Right atrium auricular region (tissue), 2 donors: ENCODE measurements at places on chromosomes 13 and 19.

GRCh38 chr13:112928020-112928971 is 40.7 kb upstream of the MCF2L start:
- DNase-seq = no peak

- no peak for DNase-seq
Measured at GRCh38 chr19:33100894-33101644, 20.1 kb downstream of the GPATCH1 start.

- DNase-seq = no peak
Measured at GRCh38 chr13:36882829-36883390, 37.1 kb downstream of the SMAD9 start.

GRCh38 chr13:111920306-111920931 is 146.5 kb upstream of the SOX1 start:
- no peak for DNase-seq

DNA sequence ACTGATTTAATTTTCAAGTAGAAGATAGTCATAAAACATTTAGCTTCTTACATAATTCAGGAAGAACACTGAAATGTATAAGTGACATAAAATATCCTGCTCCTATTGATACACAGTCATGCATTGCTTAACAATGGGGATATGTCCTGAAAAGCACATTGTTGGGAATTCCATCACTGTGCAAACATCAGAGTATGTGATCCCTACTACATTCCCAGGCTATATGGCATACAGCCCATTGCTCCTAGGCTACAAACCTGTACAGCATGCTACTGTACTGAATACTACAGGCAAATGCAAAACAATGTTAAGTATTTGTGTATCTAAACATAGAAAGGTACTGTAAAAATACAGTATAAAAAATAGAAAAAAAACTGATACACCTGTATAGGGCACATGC is 723.9 kb upstream of the ARGLU1 start:
- DNase-seq = no peak

- DNase-seq = no peak
Measured at GRCh38 chr13:69912630-69913029, 195.0 kb upstream of the ATXN8OS start.

DNA sequence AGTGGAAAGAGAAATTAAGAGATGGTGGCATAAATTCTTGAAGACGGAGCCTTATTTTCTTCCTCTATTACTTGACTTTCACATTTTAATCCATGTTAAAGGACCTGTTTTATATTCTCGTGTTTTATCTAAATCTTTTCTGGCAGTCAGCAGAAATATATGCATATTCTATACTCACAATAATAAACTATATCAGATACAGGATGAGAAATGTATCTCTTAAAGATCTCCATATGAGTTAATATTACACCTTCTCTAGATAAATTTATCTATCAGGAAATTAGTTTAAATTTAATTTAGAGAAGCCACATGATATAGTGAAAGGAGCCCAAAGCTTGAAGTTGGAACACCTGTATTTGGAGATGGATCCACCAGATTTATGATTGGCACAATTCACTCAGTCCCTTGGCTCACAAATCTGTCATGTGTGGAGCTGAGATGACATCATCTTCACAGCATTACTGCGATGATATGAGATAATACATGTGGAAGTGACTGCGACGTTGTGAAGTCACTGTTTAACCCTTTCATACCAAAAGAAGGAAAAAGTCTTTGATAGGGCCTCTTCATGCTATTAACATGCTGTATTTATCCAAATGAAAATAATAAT is 216.4 kb downstream of the FGF14 start:
- no peak for DNase-seq

GRCh38 chr13:92488249-92488852 is 738.3 kb upstream of the GPC6 start:
- DNase-seq = no peak

- no peak for DNase-seq
Measured at GRCh38 chr19:58325311-58326022, 1.3 kb upstream of the ZSCAN22 start.

DNA sequence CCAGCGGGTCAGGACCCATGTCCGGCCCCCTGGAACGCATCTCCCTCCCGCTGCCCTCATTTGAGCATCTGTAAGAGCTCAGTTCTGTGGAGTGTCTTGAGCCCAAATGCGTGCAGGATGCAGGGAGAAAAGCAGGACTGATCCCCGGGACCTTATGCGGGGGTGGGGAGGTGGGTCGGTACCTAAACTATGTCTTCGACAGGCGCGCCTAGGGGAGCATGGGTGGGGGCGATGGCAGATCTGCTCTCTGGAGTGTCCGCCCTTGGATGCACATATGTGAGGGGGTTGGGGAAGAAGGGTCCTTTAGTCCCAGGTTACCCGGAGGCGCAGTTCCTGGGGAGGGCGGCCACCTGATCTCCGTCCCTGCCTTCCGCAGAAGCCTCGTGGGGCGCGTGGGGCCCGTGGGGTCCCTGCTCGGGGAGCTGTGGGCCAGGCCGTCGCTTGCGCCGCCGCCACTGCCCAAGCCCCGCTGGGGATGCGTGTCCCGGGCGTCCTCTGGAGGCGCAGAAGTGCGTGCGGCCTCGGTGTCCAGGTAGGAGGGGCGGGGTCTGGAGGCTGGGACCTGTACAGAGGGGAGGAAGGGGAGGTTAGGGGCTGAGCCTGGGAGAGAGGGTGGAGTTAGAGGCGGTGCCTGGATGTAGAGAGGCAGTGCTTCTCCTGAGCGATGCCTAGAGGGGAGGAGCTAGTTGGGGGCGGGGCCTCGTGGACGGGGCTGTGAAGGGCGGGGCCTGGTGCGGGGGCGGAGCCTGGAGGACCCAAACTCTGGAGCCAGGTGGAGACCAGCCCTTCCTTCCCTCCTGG is 2.9 kb downstream of the CILP2 start:
- DNase-seq = no peak

DNA sequence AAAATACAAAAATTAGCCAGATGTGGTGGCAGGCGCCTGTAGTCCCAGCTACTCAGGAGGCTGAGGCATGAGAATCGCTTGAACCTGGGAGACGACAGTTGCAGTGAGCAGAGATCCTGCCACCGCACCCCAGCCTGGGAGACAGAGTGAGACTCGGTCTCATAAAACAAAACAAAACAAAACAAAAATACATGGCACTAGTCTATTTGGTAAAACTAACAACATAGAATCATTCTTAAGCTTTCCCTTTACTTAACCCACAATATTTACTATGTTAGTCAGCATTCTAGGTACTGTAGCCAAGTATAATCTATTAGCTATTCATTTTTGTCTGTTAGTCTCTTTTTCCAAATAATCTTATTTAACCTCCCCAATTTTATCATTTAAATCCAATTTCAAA is 1482.8 kb downstream of the SLITRK5 start:
- no peak for DNase-seq

- DNase-seq = no peak
Measured at GRCh38 chr19:41892173-41892902, 9.4 kb downstream of the ARHGEF1 start.

DNA sequence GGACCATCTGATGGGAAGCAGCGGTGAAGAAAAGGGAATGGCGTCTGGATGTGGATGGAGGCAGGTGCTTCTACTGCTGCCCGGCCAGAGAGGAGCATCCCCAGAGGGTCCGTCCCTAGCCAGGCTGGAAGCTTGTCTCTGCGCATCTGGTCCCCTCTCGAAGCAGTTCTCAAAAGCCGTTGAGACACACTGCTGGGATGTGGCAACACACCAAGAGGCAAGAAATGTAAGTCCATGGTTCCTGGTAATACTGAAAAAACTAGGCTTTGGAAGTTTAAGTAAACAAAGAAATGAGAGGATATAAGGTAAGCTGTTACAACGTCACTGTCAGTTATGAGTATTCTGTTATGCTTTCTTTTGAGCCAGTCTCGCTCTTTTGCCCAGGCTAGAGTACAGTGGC is 15.1 kb upstream of the FFAR2 start:
- no peak for DNase-seq

DNA sequence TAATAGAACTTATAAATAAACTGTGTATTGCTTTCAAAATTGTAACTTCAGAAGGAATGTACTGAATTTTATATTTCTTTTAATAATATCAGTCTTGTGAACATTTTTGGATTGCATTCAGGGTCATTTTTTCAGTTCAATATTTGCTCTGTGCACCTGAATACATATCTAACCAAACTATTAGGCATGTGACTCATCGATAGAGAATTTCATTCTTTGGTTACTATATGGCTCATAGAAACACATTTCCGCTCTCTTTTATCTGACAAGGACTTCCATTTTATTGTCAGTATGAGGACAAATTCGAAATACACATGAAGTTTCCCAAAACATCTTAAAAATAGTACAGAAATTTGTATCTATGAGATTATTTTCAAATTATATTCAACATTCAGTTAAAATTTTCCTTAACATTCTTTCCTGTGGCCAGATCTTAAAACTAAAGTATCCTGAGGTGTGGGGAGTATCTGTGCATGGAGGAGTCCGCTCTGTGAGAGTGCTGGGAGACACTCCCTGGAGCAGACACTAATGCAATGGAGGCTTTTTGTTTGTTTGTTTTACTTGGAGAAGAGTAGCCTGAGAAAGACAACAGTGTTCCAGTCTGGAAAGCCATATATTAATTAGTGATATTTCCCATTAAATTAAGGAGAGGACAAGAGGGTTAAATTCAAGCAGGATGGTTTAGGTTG is 483.6 kb downstream of the PCDH20 start:
- DNase-seq = no peak

DNA sequence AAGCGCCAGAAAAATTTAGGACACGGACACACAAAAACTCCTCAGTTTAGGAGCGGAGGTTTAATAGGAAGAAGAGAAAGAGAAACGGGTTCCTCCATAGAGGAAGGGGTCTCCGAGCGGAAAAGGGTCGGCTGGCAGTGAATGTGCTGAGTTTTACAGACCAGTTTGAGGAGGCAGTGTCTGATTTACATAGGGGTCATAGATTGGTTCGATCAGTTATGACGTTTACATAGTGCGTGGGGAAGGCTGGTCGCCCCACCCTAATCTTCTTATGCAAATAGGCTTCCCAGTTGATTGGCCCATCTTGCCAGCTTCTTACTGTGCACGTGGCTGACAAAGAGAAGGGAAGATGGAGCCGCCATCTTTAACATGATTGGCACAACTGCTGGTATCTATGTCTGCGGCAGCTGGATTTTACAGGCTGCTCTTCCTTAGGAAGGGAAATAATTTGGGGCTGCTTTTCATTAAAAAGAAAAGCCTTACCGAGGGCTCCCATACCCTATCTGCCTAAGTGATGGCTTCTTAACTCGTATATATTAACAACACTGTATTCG is 1.2 kb upstream of the ZNF225 start:
- no peak for DNase-seq

DNA sequence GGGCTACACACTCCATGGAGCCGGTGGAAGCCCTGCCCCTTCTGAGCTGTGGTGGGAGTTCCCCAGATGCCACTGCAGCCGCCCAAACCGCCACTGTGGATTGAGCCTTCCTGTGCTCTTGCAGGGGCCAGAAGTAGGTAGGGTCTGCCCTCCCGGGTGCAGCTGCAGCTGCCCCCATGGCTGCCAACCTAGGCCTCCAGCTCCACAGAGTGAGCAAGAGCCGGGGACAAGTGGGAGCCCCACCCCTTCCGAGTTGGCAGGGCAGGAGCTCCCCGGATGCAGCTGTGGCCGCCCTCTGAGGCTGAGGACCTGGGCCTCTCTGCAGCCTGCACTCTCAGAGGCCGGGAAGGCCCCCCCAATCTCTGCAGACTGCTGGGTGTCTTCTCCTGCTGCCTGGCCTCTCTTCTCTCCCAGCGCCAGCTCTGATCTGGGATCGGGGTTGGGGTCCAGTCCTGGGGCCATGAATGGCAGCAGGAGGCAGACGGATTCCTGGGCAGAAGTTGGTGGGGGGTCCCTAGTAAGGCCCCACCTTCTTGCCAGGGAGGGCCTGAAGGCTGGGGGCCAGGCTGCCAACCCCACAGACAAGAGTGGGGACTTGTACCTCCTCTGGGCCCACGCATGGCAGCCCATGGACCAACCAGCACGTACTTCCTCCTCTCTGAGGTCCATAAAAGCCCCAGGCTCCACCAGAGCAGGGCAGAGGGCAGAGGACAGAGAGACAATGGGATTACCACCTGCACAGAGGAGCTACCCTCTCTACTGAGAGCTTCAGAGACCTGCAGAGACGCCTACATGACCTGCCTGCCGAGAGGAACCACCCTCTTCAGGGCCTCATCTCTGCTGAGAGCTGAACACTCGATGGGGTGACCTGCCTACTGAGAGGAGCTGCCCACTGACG is 28.9 kb downstream of the AP2S1 start:
- no peak for DNase-seq

DNA sequence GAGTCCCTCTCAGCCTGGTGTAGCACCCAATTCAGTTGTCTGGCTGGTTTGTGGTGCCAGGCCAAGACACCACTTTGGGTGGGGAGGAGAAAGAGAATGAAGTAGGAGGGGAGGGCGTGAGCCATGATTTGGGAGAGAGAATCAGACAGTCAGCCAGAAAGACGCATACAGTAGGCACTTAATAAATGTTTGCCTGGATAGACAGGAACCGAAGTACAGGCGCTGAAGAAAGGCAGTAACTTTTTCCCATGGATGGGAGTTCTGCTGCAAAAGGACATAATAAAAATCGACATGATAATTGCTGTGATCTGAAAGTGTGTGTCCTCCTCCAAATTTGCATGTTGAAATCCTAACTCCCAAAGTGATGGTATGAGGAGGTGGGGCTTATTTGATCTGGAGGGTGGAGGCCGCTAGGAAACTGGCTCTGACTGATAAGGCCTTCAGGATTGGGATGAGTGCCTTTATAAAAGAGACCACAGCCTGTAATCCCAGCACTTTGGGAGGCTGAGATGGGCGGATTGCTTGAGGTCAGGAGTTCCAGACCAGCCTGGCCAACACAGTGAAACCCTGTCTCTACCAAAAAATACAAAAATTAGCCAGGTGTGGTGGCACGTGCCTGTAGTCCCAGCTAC is 38.4 kb upstream of the PDCD5 start:
- no peak for DNase-seq

DNA sequence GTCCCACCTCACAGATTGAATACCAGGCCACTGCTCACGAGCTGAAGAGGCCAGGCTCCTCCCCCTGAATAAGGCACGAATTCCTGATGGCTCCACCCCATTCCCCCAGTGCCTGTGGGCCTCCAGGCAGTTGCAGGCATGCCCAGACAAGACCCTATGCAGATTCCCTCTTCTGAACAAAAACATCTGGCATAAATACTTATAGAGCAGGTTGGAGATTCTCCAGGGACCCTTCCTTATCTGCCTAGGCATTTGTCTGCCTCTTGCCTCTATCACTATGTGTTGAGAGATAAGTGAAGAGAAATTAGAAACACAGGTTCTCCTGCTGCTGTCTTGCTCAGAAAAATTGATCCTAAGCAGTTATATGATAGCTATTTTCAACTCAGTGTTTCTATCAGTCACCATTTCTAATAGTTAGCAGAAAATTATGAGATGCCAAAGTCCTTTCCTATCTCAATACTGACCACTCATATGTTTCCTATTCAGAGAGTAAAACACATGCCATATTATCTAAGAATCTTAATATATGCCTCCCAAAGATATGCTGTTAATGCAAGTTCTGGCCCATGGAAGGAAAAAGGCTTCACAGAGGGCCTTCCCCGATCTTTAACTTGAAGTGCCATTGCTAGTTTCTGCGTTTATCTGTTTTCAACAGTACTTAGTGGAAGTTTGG is 364.0 kb downstream of the KCTD12 start:
- no peak for DNase-seq

GRCh38 chr19:53519446-53519845 is 18.5 kb upstream of the ZNF331 start:
- no peak for DNase-seq

GRCh38 chr19:9461938-9462337 is 26.6 kb upstream of the ZNF266 start:
- DNase-seq = no peak
